ENCODE measurements at places on chromosomes 2 and 18. TPM values are rescaled to one million over a fixed set of nuclear protein-coding genes. Genes with fewer than 3 reads are reported as not detected.

- no peak for DNase-seq
Observed at GRCh38 chr18:2917259-2918047, 70.6 kb downstream of the EMILIN2 start.

DNA sequence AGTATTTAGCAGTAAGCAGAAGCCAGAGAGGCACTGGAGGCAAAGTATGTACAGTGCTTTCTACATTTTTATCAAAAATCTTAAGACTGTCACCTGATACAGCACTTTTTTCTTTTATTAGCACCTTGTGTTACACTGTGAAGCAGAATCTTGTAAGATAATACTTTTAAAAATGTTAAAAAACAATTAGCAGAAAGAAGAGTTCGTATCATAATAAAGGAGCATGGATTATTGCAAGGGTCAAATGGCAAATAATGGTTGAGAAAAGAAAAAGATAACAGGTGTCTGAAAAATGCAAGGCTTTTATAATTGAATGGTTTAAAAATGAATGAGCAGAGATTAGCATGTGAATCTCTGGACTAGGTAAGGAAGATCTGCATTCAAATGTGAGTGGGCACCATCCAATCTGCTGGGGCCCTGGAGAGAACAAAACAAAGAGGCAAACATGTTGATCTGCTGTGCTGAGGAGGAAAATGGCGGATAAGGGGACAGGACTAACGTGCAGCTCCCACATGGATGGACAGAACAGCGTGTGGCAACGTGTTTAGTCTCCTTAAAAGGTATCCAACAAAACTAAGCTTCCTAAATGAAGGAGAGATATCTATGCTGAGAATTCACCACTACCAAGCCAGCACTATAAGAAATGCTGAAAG is 9.5 kb downstream of the CEBPZOS start:
- no peak for DNase-seq

GRCh38 chr2:150555611-150556356 is 68.3 kb upstream of the RND3 start:
- no peak for DNase-seq

DNA sequence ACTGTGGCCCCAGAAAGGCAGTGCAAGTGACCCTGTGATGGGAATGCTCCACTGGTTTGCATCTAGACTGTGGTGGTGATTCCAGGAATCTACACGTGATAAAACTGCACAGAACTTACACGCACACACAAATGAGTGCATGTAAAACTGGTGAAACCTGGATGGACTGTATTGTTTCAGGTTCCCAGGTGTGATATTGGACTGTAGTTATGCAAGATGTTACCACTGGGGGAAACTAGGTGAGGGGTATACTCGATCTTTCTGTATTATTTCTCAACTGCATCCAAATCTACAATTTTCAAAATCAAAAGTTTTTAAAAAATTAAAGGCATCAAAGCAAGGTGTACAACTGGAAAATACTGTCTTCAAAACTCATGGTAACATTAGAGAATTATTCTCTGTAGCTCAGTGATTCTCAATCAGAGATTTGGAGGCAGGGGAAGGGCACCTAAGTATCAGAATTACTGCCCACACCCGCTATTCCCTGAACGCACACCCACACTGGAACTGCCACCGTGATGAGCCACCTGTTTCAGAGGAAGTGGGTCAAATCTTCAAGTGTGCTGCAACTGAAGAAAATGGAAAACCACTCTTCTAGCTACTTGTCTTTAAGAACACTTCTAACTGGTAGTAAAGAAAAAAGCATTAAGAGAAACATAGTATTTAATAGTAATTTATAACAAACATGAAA is 26.7 kb downstream of the PTPN2 start:
- no peak for DNase-seq

- no peak for DNase-seq
Observed at GRCh38 chr18:37873416-37873815, 307.8 kb upstream of the CELF4 start.

DNA sequence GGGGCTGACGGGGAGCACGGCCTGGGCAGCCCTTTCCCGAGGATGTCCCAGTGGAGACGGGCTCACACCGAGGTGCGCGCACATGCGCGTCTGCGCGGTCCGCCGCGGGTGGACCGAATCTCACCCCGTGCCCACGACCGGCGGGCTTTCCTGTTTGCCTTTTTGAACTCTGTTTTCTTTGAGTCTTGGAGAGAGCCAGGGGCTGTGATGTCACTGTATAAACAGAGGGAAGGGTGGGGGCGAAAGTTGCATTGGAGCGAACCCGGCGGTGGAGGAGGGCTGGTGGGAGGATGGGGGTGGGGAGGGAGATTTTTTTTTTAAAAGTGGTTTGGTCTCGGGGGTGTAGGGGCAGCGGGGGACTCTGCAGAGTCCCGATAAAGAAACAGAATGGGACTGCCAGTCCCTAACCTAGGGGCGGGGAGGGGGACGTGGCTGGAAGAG is 141.2 kb upstream of the CTAGE1 start:
- DNase-seq = peak; percentile 72

GRCh38 chr2:16325976-16326510 is 339.6 kb downstream of the CYRIA start:
- no peak for DNase-seq

- no peak for DNase-seq
Observed at GRCh38 chr2:235485362-235485761, 8.5 kb upstream of the AGAP1 start.

GRCh38 chr2:144229296-144229695 is 290.6 kb downstream of the ZEB2 start:
- no peak for DNase-seq

- no peak for DNase-seq
Observed at GRCh38 chr2:13308989-13309388, 592.3 kb downstream of the TRIB2 start.

- no peak for DNase-seq
Observed at GRCh38 chr2:181235683-181236459, 221.3 kb upstream of the ITGA4 start.

- DNase-seq = no peak
Observed at GRCh38 chr2:15965564-15966019, 25.2 kb downstream of the MYCN start.

- no peak for DNase-seq
Observed at GRCh38 chr2:1756456-1756855, 12.1 kb upstream of the PXDN start.

- no peak for DNase-seq
Observed at GRCh38 chr2:231104115-231104713, 20.6 kb downstream of the HTR2B start.

- DNase-seq = no peak
Observed at GRCh38 chr18:50982802-50983179, 15.0 kb downstream of the ELAC1 start.

DNA sequence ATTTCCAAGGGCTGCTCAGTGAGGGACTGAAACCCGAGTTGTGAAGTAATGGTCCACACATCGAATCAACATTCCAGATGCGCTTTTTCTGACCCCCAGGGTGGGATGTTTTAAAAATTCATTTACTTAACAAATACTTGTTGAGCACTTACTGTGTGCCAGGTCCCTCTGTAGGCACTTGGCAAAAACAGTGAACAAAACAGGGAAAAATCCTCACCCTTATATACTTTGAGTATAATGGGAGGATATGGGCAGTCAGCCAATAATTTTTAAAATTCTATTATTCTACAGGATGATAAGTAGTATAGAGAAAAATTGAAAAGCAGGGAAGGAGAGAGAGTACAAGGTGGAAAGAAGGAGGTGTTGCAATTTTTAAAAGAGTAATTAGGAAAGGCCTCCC is 31.3 kb upstream of the AFTPH start:
- no peak for DNase-seq

DNA sequence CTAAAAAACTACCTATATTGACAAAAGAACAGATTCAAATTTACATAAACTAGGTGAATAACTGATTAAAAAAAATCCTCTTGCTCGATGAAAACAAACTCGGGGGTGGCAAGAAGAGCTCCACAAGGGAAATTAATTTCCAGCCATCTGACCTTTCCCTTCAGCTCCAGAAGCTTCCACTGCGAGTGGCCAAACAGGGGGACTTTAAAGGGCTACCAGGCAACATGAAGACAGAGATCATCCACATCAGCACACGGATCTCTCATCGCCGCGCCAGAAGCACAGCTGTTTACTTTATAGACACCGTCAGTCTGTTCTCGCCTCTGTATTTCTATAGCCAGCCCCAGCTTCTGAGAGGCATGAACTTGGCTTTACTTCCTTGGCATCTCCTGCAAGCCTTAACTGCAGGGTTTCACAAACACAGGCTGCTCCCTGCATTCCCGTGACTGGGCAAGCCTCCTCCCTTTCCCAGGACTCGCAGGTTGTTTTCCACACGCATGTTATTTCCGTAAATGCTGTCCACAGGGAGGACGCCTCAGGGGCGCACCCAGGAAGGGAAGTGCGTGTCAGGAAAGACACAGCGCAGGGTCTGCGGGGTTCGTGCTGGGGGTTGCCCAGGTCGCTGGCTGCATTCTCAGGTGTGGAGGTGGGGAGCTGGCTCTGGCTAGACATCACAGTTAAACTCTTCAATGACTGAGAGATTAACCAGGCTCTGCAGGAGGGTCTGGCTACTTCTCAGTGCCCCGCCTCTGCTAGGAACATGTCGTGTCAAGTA is 85.0 kb downstream of the USP40 start:
- DNase-seq = peak; percentile 80

GRCh38 chr2:231708773-231709635 is 679 bp downstream of the PTMA start:
- peak; percentile 87 for DNase-seq

The PKP4 gene
- 74.7 TPM for total RNA-seq

The ASXL3 gene
- 1.3 TPM for total RNA-seq

The VPS4B gene
- 58.7 TPM for total RNA-seq

The TUBB8B gene
- 0.38 TPM for total RNA-seq

The FZD7 gene
- total RNA-seq = 13.6 TPM

The IL1B gene
- 11.5 TPM for total RNA-seq

The ACTG2 gene
- total RNA-seq = 37.9 TPM

The COL3A1 gene
- total RNA-seq = 188 TPM
